Fibroblast of villous mesenchyme (primary cell): ENCODE measurements at places on chromosomes 11 and 22. TPM values are rescaled to one million over a fixed set of nuclear protein-coding genes. Genes with fewer than 3 reads are reported as not detected.

The GRM5 gene
- under 0.01 TPM in 2 replicates for total RNA-seq

The MS4A3 gene
- total RNA-seq: not detected in 2 replicates

The ARHGAP20 gene
- 4.2 and 7.3 TPM in 2 replicates for total RNA-seq

The MMP10 gene
- 0.86 and 28.0 TPM in 2 replicates for total RNA-seq

The ACR gene
- not detected in 2 replicates for total RNA-seq

The PRG3 gene
- not detected in 2 replicates for total RNA-seq

The NEFH gene
- under 0.01 and 0.32 TPM in 2 replicates for total RNA-seq

- DNase-seq: no peak
Measured at GRCh38 chr22:21703684-21704316, 31.8 kb downstream of the YPEL1 start.

DNA sequence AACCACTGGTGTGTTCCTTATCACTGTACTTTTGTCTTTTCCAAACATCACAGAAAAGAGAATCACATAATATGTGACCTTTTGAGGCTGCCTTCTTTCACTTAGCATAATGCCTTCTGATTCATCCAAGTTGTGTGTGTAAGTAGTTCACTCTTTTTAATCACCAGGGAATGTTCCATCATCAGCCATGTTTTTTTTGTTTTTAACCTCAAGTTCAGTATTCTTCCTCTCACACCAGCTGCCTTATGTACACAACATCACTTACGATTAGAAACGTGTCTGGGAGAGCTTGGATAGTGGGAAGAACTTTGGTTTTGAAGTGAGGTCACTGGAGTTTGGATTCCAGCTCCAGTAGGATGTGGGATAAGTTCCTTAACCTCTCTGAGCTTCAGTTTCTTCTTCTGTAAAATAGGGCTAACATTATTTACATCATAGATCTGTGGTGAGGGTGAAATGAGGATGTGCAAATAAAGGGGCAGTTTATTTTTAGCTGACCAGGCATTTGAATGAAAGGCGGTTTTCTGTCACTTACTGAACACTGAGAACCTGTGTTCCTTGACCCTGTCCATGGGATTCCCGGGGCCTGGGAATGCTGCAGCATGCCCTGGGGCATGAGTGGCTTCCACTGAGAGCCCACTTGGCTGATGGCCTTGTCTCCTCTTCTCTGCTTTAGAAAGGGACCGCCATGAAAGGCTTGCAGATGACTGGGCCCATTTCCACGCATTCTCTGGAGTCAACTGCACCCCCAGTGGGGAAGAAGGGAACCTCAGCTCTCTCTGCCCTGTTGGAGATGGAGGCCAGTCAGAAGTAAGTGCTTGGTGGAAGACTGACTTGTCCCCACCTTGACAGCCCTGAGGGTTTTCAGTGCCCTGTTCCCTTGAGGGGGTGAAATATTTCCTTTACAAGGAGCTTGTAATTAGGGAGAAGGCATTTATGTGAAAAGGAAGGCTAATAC, 92.6 kb downstream of the DEPDC5 start:
- peak; percentile 92 for DNase-seq

- no peak for DNase-seq
Measured at GRCh38 chr11:64762277-64762673, 2.5 kb upstream of the PYGM start.

DNA sequence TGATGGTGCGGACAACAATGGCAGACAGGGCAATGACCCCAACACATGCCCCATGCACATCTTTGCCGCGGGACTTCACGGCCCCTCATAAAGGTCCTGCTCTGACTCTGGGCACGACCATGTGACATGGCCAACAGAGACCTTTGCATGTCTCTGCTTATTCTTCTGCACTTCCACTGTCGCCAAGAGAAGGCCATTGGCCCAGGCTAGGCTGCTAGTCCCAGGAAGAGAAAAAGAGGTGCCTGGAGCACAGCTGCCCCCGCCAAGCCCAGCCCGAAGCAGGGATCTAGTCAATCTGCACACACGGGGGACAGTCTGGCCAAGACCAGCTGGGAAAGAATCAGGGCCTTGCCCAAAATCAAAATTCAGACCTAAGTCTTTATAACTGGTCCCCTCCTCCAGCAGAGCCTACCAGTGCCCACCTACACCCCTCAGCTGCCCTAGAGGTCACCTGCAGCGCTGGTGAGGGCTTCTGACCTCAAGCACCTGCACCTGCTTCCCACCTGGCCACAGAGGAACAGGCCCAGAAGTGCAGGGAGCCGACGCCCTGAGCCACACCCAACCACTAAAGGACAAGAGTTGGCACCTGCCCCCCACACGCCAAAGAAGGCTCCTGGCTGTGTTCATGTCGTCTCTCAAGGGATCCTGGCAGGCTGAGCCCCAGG, 8.1 kb downstream of the SULT4A1 start:
- DNase-seq: no peak

DNA sequence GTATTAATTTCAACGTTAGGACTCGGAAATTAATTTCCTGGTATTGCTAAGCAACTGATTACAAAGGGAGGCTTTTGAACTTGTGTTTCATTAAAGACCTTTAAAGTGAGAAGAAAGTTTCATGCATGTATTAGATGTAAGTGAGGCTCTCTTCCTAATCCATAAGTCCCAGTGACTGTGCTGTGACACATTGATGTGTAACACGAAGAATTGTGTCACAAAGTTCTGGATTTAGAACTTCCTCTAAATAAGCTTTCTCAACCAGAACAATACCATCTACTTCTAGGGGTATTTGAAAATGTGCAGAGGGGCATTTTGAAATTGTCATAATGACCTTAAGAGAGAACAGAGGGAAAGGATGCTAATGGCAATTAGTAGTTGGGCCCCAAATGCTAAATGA, 14.4 kb downstream of the DCUN1D5 start:
- no peak for DNase-seq

GRCh38 chr11:10488121-10488933, 33.3 kb downstream of the AMPD3 start:
- DNase-seq: no peak

DNA sequence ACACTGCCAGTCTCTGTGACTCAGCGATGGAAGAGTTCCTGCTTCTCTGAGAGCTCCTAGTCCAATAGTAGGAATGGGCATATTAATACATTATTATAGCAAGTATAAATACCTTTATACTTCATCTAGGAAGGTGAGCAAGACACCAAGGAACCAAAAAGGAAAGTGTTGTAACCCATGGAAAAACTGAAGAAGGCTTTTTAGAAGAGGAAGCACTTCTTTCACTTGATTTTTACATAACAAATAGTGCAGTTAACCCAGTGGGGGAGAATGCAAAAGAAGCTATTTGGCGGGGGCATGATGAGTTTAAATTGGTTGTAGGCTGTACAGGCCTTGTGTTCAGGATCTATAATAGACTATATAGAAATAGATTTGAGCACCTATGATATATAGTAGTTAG, 31.2 kb upstream of the C11orf87 start:
- no peak for DNase-seq

DNA sequence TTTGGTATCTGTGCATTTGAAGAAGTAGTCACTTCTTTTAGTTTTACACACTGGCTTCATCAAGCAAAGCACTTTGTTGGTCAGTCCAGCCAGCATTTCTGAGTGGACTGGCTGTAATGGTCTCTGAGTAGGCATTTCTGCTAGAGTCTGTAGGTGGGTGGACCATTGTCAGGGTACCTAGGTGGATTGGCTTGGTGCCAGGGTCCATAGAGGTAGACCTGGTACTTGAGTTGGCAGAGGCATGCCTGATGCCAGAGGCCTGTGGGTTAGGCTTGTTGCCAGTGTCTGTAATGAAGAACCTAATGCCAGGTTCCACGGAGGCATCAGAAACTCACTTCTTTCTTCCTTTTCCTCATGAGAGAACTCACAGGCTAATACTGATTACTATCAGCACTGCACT, 157.9 kb upstream of the C11orf87 start:
- no peak for DNase-seq

GRCh38 chr11:12666915-12667314, 7.3 kb upstream of the TEAD1 start:
- no peak for DNase-seq

DNA sequence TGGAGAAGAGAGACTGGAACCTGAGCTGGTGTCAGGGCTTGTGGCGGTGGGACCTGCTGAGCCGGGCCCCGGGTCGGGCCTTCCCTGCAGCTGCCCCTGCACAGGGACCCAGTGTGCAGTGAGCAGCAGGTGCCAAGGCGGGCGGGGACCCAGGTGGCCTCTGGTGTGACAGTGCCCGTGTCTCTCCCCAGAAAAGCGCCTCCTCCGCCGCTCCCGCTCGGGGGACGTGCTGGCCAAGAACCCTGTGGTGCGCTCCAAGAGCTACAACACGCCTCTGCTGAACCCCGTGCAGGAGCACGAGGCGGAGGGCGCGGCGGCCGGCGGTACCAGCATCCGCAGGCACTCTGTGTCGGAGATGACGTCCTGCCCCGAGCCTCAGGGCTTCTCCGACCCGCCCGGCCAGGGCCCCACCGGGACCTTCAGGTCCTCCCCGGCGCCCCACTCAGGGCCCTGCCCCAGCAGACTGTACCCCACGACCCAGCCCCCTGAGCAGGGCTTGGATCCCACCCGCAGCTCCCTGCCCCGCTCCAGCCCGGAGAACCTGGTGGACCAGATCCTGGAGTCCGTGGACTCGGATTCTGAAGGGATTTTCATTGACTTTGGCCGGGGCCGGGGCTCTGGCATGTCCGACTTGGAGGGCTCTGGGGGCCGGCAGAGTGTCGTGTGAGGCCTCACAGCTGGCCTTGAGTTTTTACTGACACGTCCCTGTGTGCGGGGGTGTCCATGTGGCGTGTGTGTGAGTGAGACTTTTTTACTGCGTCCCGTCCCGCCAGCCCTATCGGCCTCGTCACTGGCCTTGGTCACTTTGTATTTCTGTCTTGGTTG, 15.6 kb upstream of the ARHGAP8 start:
- no peak for DNase-seq

- no peak for DNase-seq
Measured at GRCh38 chr11:19814421-19814820, 101.8 kb downstream of the NAV2 start.

- DNase-seq: no peak
Measured at GRCh38 chr11:2550606-2550970, 105.8 kb downstream of the KCNQ1 start.

DNA sequence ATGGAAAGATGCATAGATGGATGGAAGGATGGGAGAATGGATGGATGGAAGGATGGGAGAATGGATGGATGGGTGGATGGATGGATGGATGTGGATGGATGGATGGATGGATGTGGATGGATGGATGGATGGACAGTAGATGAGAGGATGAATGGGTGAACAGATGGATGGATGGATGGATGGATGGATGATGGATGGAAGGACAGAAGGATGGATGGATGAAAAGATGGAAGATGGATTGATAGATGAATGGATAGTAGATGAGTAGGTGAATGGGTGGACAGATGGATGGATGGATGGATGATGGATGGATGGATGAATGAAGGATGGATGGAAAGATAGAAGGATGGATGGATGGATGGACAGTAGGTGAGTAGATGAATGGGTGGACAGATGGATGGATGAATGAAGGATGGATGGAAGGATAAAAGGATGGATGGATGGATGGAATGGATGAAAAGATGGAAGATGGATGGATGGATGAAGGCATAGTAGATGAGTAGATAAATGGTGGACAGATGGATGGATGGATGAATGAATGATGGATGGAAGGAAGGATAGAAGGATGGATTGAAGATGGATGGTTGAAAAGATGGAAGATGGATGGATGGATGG, 15.5 kb downstream of the FGF3 start:
- DNase-seq: no peak

DNA sequence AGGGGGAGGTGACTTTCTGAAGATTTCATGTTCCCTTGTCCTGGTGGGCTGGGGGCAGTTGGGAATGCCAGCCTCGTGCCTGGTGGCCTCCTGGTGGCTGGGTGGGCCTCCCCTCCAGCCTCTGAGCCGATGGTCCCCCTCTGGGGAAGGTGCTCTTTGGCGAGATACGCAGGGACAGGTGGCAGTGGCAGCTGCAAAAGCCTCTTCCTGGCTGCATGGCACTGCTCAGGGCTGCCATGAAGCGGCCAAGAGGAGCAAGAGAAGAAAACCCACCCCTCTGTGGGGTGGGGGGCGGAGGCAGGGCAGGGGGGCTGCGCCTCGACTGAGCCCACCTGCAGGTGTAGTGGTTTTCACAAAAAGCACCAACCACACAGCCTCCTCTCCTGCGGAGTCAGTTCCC, 61.8 kb upstream of the PHF21B start:
- no peak for DNase-seq
